ENCODE measurements at places on chromosomes 2 and 18.

DNA sequence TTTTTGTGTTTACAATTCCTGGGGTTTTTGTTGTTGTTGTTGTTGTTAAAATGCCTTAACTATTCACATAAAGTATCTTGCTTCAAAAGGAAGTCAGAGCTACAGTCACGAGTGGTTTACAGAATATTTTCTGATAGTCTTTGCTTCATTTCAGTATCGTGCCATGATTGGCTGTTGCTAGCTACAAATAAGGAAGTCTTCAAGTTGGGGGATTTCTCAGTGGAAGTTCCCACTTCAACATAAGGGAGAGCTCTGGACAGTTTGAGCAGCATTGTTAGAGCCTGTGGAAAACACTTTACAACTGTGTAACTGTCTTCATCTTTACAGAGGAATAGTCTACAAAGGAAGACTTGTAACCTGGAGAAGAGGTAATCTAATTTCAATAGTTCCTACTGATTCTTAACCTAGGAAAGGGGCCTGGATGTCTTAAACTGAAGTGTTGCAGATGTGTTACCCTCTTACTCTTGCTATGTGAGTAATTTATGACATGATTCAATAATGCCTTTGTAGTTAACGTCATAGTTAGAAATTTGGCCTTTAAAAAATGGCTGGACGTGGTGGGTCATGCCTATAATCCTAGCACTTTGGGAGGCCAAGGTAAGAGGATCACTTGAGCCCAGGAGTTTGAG, 23.4 kb upstream of the TANK start:
- no peaks in the 10 kb centered on the region for H3K36me3 ChIP-seq
- no peaks in the 10 kb centered on the region for H3K27me3 ChIP-seq
- peaks cover 32% of the 10 kb centered on the region for H3K4me1 ChIP-seq
- DNase-seq: peak; percentile 42
- H3K4me3 ChIP-seq: peak overlapping the region; percentile 47
- H3K27ac ChIP-seq: peak overlapping the region; percentile 93

DNA sequence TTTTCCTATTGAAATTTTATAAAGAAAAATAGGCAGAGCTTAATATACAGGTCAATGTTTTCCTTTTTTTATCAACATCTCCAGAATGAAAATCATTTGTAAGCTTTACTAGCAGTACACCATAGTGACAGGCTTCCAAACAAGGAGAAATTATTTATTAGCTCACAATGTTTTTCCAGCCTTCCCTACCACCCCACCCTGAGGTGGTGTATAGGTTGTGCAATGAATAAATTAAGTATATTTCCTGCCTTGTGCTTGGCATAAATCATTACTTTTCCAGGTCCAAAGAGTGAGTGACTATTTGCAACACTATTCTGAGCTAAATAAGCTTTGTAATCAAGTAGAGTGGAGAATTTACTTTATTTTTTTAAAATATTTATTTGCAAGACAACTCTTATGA, 876.2 kb upstream of the POU3F3 start:
- no peaks in the 10 kb centered on the region for H3K27me3 ChIP-seq
- H3K4me1 ChIP-seq: no peaks in the 10 kb centered on the region
- no peak overlapping the region for H3K4me3 ChIP-seq

- no peak overlapping the region for H3K27ac ChIP-seq
- no peaks in the 10 kb centered on the region for H3K27me3 ChIP-seq
- H3K4me1 ChIP-seq: no peaks in the 10 kb centered on the region
- DNase-seq: no peak
- H3K36me3 ChIP-seq: no peaks in the 10 kb centered on the region
- H3K4me3 ChIP-seq: no peak overlapping the region
Measured at GRCh38 chr2:182504903-182505302, 78.1 kb upstream of the PDE1A start.

DNA sequence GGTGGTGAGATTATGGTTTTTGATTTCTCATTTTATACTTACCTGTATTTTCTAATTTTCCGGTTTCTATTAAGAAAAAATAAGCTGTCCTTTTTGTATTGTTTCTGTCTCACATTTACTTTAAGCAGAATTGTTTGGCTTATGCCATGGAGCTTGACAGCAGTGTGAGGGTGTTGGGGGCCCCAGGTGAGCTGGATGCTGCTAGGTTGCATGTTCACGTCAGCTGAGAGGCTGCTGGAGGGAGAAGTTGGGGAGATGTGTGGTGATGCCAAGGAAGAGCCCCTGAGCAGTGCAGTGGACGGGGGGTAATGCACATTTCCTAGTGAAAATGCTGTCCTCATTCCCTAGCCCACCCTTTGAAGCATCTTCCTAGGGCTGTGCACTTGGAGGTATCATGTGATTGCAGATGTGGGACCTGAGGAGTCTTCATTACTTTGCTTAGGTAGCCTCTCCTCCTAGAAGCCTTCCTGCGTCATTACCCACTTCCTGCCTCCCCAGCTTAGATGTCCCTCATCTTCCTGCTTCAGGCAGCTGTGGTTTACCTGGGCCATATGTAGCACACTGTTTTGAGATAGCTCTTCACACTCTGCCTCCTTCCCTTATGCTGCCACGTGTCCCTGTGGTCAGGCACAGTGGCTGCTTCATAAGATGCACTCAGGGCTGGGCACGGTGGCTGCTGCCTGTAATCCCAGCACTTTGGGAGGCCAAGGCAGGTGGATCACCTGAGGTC, 16.2 kb downstream of the ATG16L1 start:
- DNase-seq: peak; percentile 83
- H3K36me3 ChIP-seq: peaks cover 62% of the 10 kb centered on the region
- no peaks in the 10 kb centered on the region for H3K27me3 ChIP-seq
- peak overlapping the region; percentile 89 for H3K27ac ChIP-seq
- H3K4me1 ChIP-seq: peaks cover 45% of the 10 kb centered on the region

GRCh38 chr2:113076954-113077669, 9.3 kb downstream of the IL1F10 start:
- H3K27ac ChIP-seq: no peak overlapping the region
- H3K36me3 ChIP-seq: no peaks in the 10 kb centered on the region
- H3K27me3 ChIP-seq: peaks cover 9% of the 10 kb centered on the region
- H3K4me1 ChIP-seq: peaks cover 10% of the 10 kb centered on the region
- DNase-seq: no peak

DNA sequence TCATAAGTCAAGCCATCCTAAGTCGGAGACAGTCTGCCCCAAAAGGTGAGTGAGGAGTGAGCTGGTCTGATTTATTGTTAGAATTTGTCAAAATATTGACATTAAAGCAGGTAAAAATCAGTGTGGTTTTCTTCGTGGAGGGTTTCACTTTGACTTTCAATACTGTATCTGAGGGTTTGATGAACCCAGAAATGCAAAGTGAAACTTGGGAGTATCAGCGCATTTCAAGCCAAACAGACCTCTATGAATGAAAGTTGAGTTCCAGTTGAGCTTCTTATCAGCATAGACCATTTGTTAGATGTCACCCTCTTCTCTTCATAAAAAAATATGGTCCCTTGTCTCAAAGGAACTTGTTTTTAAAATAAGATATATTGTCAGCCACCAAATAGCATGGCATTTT, 21.7 kb upstream of the CXCR4 start:
- H3K4me1 ChIP-seq: peaks cover 65% of the 10 kb centered on the region
- no peaks in the 10 kb centered on the region for H3K36me3 ChIP-seq
- H3K4me3 ChIP-seq: no peak overlapping the region
- H3K27me3 ChIP-seq: no peaks in the 10 kb centered on the region
- DNase-seq: no peak

DNA sequence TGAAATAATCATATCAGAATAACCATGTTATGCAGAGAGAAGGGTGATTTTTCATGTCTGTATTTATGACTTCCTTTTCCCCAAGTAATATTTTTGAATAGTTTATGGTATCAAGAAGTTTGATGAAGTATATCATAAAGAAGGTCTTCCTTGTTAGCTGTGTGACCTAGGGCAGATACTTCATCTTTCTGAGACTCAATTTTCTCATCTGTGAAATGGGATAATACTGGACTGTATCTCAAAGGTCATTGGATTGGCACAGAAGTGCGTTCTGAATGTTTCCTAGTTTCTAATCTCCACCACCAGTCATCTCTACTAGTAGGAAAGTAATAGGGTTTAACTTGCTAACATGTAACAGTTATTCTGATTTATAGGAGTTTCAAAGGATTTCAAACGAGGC, 52.6 kb downstream of the DGKD start:
- peaks cover 30% of the 10 kb centered on the region for H3K4me1 ChIP-seq
- no peak for DNase-seq
- H3K27ac ChIP-seq: no peak overlapping the region

DNA sequence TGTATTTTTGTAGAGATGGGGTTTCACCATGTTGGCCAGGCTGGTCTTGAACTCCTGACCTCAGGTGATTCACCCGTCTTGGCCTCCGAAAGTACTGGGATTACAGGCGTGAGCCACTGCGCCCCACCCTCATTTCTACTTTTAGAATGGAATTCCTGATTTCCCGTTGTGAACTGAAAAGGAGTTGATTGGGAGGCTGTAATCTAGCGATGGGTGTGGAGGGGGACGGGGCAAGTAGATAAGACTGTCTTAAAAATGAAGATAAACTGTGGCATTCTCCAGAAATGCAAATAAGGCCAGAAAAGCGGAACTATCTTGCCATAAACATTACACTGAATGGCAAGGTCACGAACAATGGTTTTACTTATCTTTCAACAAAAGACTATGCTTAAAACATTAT, 135.4 kb downstream of the TRIB2 start:
- DNase-seq: no peak
- no peaks in the 10 kb centered on the region for H3K36me3 ChIP-seq
- no peak overlapping the region for H3K27ac ChIP-seq
- H3K4me3 ChIP-seq: no peak overlapping the region

DNA sequence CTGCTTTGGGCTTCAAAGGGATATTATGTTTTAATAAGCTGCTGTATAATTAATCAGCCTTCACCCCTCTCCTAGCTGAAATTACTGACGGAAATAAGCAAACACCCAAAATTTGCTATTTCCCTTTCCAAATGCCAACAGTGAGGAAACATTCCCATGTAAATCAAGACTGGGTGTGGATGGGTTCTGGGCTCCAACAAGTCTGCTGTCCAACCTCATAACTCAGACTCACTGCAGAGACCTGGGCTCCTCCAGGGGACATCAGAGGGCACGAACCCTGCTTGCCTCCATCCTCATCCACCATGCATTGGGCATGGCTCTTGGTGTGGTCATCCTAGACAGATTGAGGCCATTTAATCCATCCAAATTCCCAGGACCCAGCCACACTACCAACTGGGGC, 173.7 kb downstream of the C1D start:
- H3K27ac ChIP-seq: no peak overlapping the region
- DNase-seq: no peak
- no peaks in the 10 kb centered on the region for H3K27me3 ChIP-seq
- no peaks in the 10 kb centered on the region for H3K36me3 ChIP-seq

GRCh38 chr2:216392018-216392562, 19.8 kb upstream of the MARCHF4 start:
- H3K4me1 ChIP-seq: peaks cover 14% of the 10 kb centered on the region
- H3K27ac ChIP-seq: no peak overlapping the region
- DNase-seq: no peak
- peaks cover 5% of the 10 kb centered on the region for H3K27me3 ChIP-seq

DNA sequence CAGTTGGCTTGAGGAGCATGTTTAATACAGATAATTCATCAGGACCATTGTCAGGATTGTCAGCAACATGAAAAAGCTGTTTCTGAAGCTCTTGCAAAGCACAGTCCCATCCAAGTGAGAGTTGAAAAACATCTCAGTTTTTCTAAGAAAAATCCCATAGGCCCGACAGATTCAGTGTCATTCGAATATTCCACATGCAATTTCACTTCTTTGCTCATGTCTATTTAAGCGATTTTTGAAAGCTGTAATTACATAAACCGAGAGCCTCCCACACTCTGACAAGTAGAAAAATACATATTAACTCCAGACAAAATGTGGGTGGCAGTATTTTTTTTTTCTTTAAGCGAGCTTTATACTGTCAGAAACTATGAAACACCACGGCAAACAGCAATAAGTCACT, 134.7 kb upstream of the GALNT5 start:
- no peaks in the 10 kb centered on the region for H3K4me1 ChIP-seq
- no peak for DNase-seq
- H3K27ac ChIP-seq: no peak overlapping the region

DNA sequence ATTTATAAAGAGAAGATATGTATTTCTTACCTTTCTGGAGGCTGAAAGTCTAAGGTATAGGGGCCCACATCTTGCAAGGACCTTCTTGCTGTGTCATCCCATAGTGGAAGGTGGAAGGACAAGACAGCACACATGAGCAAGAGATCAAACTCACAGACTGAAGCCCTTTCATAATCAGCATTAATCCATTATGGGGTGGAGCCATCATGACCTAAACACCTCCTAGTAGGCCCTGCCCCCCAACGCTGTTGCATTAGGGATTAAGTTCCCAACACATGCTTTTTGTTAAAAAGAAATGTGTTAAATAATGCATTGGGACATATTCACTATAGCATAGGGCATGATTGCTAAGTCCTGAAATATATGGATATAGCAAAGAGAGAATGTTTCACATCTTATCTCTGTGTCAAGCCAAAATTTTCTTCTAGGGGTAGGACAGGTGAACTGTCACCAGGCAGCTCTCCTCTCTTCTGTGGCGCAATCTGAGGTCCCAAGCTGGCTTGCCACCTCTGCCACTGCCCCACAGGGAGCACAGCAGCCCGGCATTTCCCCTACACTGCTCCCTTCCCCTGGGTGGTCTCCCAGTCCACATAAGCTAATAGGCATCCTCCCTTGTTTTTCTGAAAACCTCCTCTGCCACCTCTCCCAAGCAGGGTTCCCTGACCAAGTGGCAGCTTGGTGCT, 8.3 kb upstream of the CTIF start:
- no peak overlapping the region for H3K4me3 ChIP-seq
- H3K27me3 ChIP-seq: peaks cover 7% of the 10 kb centered on the region
- H3K4me1 ChIP-seq: no peaks in the 10 kb centered on the region
- H3K36me3 ChIP-seq: no peaks in the 10 kb centered on the region
- no peak for DNase-seq

GRCh38 chr2:12456293-12457106, 260.2 kb upstream of the TRIB2 start:
- H3K4me3 ChIP-seq: no peak overlapping the region
- H3K27me3 ChIP-seq: no peaks in the 10 kb centered on the region
- H3K27ac ChIP-seq: peak overlapping the region; percentile 81

GRCh38 chr2:236112466-236112865, 55.7 kb downstream of the GBX2 start:
- H3K27ac ChIP-seq: no peak overlapping the region
- H3K27me3 ChIP-seq: peaks cover 11% of the 10 kb centered on the region
- no peaks in the 10 kb centered on the region for H3K4me1 ChIP-seq

DNA sequence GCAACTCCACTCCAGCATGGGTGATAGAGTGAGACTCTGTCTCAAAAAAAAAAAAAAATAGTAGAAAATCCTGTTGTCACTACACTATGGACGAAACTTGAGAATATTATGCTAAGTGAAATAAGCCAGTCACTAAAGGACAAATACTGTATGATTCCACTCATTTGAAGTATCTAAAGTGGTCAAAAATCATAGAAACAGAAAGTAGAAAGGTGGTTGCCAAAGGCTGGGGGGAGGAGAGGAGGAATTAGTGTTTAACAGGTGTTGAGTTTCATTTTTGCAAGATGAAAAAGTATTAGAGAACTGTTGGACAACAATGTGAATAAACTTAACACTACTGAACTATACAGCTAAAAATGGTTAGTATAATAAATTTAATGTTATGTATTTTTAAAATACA, 18.8 kb upstream of the RMP24 start:
- H3K27ac ChIP-seq: no peak overlapping the region
- no peaks in the 10 kb centered on the region for H3K36me3 ChIP-seq
- no peaks in the 10 kb centered on the region for H3K4me1 ChIP-seq
- H3K27me3 ChIP-seq: no peaks in the 10 kb centered on the region
